HepG2 (cell line): ENCODE measurements at places on chromosomes 4 and X. TPM values are rescaled to one million over a fixed set of nuclear protein-coding genes. Genes with fewer than 3 reads are reported as not detected.

DNA sequence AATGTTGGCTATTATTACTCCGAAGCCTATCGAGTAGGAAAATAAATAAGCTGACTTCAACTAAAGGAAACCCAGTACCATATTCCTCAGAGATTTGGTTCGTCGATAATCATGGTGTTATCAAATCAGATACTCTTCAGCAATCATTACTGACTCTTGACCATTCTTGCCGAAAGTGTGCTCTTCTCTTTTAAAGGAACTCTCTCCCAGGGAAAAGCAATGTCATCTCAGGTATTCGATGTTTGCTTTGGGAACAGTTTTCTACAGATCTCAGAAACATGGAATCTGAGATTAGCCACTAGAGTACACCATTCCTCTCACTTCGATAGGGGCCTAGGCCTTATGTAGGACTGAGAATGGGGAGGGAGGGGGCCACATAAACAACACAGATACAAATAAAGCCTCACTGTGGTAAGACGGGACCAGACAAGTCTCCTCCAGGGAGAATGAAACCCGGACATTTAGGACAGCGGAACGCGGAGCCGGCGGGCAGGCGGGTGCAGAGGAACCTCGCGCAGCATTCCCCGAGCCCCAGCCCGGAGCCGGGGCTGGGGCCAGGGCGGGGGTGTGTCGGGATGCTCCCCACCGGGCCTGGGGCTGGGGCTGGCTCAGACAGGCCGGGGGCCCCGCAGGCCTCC lies 581 bp downstream of the DNAJB14 start:
- peak; percentile 44 for DNase-seq

Gene RTL9
- total RNA-seq: 0.02 and 0.15 TPM in 2 replicates

Gene MAGEA2
- total RNA-seq: 0.15 and 0.35 TPM in 2 replicates

Gene FOXR2
- total RNA-seq: not detected in 2 replicates

Gene FGF2
- total RNA-seq: 0.02 and 0.04 TPM in 2 replicates

Gene COX7B2
- total RNA-seq: not detected in 2 replicates

Gene CHIC2
- 16.6 and 17.2 TPM in 2 replicates for total RNA-seq

DNA sequence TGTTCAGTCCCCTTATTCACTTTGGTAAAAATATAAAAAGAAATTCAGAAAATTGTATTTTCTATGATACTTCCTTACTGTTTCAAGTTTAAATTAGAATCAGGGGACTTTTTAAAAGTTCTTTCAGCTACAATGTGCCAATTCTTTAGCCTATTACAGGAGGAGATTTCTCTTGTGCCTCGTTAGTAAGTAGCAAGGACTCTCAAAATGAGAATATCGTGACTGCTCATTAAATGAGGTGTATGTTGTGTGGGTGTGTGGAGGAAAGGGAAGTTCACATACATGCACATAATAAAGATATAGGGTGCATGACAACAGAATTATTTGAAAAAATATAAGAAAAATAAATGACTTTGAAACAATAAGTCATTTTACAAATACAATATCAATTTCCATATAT lies 190.5 kb downstream of the DTHD1 start:
- no peak for DNase-seq

GRCh38 chr4:186650401-186651180 lies 73.1 kb downstream of the FAT1 start:
- DNase-seq: no peak

DNA sequence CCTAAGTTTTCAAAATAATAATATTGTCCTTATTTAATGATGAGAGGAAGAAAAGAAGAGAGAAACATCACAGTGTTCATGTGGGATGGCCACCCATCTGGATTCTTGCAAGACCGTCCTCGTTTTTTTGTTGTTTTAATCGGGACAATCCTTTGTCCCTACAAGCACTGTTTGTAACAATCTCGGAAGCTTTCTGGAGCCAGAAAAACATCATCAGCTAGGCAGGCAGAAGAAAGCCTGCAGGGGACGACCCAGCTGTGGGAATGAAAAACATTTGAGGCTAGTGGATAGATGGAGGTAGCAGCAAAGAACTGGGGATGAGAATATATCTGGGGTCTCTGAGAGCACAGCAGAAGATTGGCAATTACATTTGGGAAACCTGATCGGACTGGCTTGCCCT lies 105.6 kb downstream of the DKK2 start:
- no peak for DNase-seq

Gene ARAP2
- 1.4 and 1.5 TPM in 2 replicates for total RNA-seq

DNA sequence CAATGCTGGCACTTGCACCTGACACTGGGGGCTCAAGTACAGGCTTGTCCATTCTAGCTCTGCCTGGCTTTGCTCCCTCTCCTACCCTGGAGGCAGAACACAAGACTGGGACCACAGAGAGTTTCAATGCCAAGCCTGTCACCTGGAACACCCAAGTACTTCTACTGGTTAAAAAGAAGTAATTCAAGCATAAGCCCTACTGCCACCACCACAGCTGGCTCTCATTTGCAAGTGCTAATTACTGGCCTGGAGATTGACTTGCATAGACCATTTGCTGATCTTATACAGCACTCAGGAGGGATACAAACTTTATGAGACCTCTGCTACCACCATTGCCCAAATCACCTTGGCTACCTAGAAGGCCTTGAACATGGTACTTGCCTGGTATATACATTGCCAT lies 1550.9 kb downstream of the C4orf33 start:
- DNase-seq: no peak

DNA sequence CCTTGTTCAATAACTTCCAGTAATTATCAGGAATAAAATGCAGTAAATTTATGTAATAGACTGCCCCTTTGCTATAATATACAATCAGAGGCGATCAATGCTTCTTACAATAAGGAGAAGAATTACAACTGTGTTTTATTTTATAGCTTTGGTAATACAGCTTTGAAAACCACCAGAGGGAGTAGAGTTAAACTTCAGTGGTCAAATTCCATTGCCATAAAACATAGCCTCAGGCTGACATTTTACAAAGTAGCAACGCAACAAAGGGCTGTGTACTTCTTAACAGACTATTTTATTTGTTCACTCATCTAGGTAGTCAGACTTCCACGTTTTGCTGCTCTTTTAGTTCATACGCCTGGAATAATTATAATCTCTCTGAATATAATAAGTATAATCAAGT lies 58.5 kb downstream of the TEX13C start:
- DNase-seq: no peak

DNA sequence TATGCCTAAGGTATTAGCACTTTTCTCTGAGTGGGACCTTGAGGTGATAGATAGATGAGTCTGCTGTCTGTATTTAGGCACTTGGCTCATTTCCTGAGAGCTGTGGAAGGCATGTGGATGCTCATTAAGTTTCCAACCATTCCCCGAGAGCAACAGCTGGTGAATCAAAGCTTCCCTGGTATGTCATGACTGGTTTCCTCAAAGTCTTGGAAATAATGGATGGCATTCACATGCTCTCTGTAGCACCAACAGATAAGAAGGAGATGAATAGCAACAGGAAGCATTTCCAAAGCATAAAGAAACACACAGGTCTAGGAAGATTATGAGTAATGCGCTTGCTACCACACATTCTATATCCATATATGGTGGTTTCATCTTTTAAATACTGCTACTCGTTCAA lies 118.3 kb upstream of the ETNPPL start:
- DNase-seq: no peak

Gene IBSP
- total RNA-seq: not detected in 2 replicates

- no peak for DNase-seq
These were observed 24.9 kb upstream of the C1QTNF7 start for GRCh38 chr4:15402974-15403373.

Gene CNGA1
- total RNA-seq: 0.22 TPM in 1 of 2 replicates, not detected in the other

GRCh38 chrX:9897761-9898161 lies 69.4 kb upstream of the CLDN34 start:
- no peak for DNase-seq

DNA sequence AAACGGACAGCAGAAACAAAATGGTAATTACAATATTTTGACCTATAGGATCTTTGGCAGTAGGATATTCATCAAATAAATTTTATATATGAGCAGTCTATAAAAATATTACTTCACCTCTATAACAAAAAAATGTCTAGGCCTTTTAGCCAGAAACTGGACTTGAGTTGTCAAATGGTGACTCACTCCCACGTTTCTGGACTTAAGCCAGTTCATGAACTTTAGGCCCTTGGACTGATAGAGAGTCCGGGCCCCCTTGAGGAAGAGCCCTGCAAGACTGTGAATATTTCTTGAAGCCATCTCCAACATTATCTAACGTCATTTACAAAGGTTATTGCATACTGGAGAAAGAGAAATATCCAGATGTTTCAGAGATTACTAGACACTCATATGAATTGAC lies 106.8 kb upstream of the FAM47A start:
- no peak for DNase-seq

Gene PLAC1
- total RNA-seq: 0.40 and 0.69 TPM in 2 replicates

DNA sequence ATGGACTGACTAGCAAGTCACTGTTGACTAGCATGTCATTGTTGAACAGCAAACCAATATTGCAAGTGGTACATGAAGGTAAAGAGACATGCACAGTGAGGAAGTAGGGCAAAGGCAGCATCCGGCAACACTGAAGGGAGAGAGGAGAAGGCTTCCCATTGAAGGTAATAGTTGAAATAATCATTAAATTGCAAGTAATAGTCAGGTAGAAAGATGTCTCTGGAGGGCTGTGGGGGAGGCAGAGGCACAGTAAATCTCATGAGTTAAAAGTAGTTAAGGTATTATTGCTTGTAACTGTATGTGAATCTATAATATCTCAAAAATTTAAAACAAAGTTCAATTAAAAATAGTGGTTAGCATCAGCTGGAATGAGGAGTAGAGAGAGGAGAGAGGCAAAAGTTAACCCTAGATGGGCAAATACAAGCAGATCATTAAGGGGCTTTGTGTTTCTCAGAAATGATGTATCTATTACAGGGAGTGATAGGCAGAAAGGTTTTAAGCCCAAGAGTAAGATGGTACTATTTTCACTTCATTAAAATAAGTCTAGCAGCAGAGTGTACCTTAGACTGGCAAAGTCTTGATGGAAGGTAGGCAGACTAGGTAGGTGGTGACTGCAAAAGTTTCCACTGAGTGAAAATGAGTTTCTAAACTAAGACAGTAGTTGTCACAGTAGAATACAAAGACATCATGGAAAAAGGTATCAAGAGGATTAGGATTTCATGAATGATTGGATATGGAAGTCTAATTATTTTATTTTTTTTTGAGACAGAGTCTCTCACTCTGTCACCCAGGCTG lies 776.6 kb downstream of the RAB28 start:
- no peak for DNase-seq
